Ovary (tissue), 10 donors: ENCODE measurements at places on chromosomes 5 and 9. TPM values are rescaled to one million over a fixed set of nuclear protein-coding genes. Genes with fewer than 3 reads are reported as not detected.

DNA sequence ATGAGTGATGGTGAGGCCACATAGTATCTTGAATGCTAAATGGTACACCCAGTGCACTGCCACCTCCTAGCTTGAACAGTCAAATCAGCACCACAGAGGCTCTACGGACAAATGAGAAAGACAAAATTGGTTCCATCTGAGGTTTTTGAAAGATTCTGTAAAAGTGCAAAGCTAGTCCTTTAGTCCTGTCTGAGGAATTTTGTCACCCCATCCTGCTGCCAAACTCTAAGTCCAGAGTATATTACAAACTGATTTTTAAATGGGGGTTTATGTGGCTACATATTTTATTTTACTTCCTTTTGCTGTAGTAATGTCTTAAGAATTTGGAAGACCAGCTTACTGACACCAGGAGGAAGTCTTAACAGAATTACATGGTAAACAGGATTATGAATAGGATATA, 7.7 kb downstream of the FREM1 start:
- no peak for DNase-seq

- no peak for DNase-seq
Measured at GRCh38 chr9:101585740-101586139, 9.0 kb downstream of the PPP3R2 start.

- no peak for DNase-seq
Measured at GRCh38 chr9:89037346-89037745, 46.1 kb downstream of the S1PR3 start.

DNA sequence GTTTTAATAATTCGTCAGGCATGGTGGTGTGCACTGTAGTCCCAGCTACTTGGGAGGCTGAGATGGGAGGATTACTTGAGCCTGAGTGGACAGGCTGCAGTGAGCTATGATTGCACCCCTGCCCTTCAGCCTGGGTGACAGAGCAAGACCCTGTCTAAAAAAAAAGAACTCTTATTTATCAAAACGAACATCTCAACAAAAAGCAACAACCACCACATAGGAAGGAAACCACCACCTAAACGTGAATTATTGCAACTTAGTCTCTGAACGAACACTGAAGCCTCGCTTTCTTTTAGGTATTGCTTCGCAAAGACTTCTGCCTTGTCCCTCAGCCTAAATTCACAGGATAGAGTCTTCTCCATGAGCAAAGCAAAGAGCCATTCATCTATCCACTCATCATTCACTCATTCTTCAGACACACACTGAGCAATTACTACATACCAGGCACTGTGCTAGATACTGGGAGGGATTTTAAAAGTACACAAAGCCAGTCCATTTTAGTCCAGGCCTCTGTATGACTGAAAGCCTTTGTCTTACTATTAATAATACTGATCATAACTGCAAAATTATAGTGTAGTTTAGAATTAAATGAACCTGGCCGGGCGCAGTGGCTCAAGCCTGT, 57.4 kb downstream of the THBS4 start:
- no peak for DNase-seq

DNA sequence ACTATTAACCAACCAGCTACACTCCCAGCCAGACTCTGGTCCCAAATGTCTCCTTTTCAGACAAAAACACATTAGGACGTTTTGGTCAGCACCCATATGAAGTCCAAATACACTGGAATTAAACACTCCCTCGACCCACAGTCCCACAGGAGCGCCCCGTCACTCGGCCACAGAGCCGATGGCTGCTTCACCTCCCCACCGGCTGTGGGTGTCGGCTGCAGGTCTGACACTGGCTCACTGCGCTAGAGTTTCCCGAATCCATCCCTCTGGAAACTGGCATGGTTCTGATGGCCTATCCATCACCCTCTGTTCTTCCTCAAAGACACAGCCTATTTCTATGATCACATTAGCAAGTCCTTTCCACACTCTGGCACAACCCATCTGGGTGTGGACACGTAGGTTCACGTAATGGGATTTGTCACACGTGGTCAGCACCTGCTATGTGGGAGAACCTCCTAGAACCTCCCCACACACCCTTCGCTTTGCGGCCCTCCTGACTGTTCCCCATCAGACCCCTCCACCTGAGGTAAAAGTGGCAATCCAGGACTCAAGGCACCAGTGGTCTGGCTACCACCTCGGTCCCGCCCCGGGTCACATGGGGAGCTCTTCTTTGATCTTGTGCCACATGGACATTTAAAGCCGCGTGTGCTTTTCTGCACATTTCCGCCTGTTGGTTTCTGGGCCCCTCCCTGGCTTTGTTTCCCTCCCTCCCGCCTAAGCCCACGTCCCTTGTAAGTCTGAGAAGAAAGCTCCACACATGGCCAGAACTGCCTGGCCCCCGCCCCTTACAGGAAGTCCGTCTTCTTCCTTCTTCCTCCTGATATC, 131.1 kb upstream of the PHYKPL start:
- no peak for DNase-seq

DNA sequence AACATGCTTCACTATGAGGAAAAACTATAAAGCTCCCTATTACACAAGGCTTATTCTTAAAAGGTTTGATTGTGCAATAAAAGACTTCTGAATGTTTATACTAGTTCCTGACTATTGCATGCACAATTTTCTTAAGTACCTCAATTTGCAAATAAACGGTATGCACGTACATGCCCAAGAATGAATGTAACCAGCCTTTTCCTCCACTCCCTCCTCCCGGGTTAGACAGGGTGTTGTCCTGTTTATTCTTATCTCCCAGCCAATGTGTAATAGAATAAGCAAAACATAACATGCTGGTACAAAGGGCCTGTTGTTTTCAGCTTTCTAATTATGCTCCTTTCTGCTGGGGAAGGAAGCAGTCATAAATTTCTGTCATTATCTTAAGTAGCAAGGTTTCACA, 79.1 kb downstream of the AOPEP start:
- no peak for DNase-seq

The PCDHA8 gene
- total RNA-seq, result 0.23 TPM
